ENCODE measurements at places on chromosomes 6 and 20. TPM values are rescaled to one million over a fixed set of nuclear protein-coding genes. Genes with fewer than 3 reads are reported as not detected.

DNA sequence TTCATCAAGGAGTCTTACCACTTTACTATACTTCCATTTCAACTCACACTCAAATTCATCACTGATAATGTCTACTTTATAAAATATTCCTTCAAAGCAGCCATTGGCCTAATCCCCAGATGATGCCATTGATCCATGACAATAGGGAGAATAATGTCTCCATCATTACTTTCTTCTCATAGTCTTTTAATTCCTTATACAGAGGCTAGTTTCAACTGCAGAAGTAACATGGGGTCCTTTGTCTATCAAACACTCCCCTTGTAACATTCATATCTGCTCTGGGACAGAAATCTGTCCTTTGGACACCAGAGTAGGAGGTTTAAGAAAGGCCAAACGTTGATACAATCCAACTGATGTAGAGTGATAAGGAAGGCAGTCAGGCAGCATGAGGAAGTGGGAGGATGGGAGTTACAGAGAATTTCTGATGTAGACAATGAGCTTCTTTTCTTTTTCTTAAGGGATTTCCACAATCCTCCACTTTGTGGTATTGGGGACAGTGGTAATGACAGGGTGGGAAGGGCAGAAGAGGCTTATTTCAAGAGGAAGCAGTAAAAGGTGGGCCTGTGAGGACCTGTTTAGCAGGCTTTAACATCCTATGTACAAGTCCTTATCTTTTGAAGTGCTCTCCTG lies 18.9 kb upstream of the HLA-DOA start:
- no peak overlapping the region for H3K4me3 ChIP-seq
- no peaks in the 10 kb centered on the region for H3K27me3 ChIP-seq
- no peaks in the 10 kb centered on the region for H3K4me1 ChIP-seq
- no peaks in the 10 kb centered on the region for H3K36me3 ChIP-seq
- no peak for DNase-seq
- no peak overlapping the region for H3K27ac ChIP-seq

DNA sequence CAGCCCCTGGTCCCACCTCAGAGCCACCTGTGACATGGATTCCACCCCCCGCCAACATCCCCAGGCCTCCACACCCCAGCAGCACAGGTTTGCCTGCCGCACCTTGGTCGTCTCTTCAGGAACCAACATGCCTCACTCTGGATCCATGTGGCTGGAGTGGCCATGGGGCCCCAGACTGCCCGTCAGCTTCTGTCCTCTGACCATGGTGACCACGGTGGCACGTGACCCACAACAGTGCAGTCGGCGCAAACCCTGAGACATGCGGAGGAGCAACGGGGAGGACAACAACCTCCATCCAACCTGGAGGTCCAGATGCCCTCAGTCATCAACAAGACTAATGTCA lies 85.6 kb downstream of the ANKRD60 start:
- no peak for DNase-seq
- no peak overlapping the region for H3K27ac ChIP-seq
- no peaks in the 10 kb centered on the region for H3K27me3 ChIP-seq
- no peaks in the 10 kb centered on the region for H3K4me1 ChIP-seq
- no peaks in the 10 kb centered on the region for H3K36me3 ChIP-seq

GRCh38 chr20:34753706-34754461 lies 49.7 kb downstream of the TP53INP2 start:
- no peaks in the 10 kb centered on the region for H3K27me3 ChIP-seq
- H3K27ac ChIP-seq = no peak overlapping the region
- no peak overlapping the region for H3K4me3 ChIP-seq

Gene GNAS-AS1
- total RNA-seq = 0.51 TPM

DNA sequence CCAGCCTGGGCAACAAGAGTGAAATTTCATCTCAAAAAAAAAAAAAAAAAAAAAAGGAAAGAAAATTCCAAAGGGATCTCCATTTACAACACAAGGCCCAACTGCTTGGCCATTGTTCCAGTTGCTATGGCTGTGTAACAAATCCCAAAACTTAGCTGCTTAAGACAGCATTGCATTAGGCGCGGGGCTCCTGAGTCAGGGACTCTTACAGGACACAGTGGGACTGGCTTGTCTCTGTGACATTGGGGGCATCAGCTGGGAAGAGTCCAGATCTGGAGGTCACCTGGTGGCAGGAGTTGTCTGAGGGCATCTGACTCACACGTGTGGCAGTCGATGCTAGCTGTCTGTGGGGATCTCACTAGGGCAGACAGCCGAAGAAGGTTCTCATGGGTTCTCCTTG lies 35.6 kb downstream of the TTLL9 start:
- no peaks in the 10 kb centered on the region for H3K36me3 ChIP-seq
- DNase-seq = no peak
- H3K4me3 ChIP-seq = no peak overlapping the region
- H3K27ac ChIP-seq = no peak overlapping the region
- no peaks in the 10 kb centered on the region for H3K27me3 ChIP-seq

DNA sequence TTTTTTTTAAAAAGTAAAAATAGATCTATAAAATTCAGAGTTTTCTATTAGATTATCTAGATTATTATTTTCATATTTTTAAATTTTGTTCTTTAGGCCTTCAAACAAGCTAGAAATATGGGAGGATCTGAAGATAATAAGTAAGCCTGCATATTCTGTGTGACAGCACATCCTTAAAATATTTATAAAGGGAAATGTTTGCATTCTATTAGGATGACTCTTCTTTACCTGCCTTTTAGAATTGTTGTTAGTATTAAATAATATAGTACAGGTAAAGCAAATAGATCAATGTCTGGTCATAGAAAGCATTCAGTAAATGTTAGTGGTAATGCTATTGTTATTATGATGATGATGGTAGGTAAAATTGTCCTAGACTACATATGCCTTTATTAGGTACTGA lies 17.4 kb downstream of the PEX3 start:
- no peaks in the 10 kb centered on the region for H3K36me3 ChIP-seq
- no peak overlapping the region for H3K27ac ChIP-seq
- DNase-seq = no peak
- H3K4me3 ChIP-seq = no peak overlapping the region
- no peaks in the 10 kb centered on the region for H3K27me3 ChIP-seq
- no peaks in the 10 kb centered on the region for H3K4me1 ChIP-seq

- H3K27ac ChIP-seq = no peak overlapping the region
- no peak for DNase-seq
- no peaks in the 10 kb centered on the region for H3K4me1 ChIP-seq
Observed at GRCh38 chr6:65199121-65199520, 507.9 kb downstream of the EYS start.

Gene KCNQ5
- total RNA-seq = 0.06 TPM

Gene SGK1
- 56.8 TPM for total RNA-seq

DNA sequence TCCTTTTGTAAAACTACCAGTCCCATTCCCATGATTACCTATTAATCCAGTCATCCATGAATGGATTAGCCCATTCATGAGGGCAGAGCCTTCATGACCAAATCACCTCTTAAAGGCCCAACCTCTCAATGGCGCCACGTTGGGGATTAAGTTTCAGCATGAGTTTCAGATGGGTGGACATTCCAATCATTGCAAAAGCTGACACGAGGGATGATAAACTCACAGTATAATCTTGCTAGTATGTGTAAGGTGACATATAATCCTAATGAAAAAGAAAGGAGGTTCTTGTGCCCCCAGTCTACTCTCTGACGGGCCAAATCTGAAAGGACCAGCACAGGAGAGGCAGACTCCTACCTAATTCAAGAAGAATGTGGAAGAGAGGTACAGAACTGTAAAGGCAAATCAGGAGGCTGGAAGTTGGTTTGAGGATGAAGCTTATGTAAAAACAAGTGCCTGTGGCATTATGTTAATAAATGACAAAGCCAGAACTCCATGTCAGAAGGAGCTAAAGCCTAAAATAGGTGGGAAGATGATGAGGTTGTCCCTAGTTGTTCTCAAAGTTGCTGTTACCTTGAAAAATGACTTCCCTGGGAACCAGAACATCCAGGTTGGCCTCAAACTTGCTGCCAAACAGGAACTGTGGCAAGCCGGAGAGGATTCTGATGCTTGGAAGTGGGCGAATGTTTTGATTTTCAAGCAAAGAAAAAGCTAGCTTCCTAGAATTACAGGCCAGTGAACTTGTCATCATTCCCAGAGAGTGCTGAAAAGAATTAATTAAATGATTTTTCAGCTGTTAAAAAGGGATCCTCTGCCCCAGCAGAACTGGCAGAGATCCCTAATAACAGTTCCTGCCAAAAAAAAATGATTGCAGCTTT lies 106.5 kb upstream of the TIAM2 start:
- no peak overlapping the region for H3K27ac ChIP-seq
- H3K4me3 ChIP-seq = no peak overlapping the region
- no peak for DNase-seq
- no peaks in the 10 kb centered on the region for H3K36me3 ChIP-seq

Gene KIAA0408
- 1.2 TPM for total RNA-seq

Measured in pancreas (tissue), 10 donors.